ENCODE measurements at places on chromosomes 1 and 21. TPM values are rescaled to one million over a fixed set of nuclear protein-coding genes. Genes with fewer than 3 reads are reported as not detected.

Gene ALX3
- not detected for total RNA-seq

Gene TEX38
- not detected for total RNA-seq

Gene FMO5
- 0.57 TPM for total RNA-seq

Gene AMPD2
- total RNA-seq, result 85.8 TPM

Gene OR6F1
- not detected for total RNA-seq

Gene HSD3B2
- 1.2 TPM for total RNA-seq

Gene ADAMTSL4
- total RNA-seq, result 9.5 TPM

Gene FAM177B
- not detected for total RNA-seq

Gene LCE1A
- total RNA-seq, result not detected

Gene OR14K1
- not detected for total RNA-seq

Gene SH2D2A
- 0.69 TPM for total RNA-seq

Gene SHISAL2A
- 0.23 TPM for total RNA-seq

Gene OVAAL
- total RNA-seq, result not detected

Gene LYST
- total RNA-seq, result 75.2 TPM

Gene ZNF695
- total RNA-seq, result 14.7 TPM

Gene CXADR
- 24.7 TPM for total RNA-seq

Gene RGS7
- 0.10 TPM for total RNA-seq

Gene C4BPA
- 0.26 TPM for total RNA-seq

Gene ANKRD35
- total RNA-seq, result not detected

Gene TAL1
- total RNA-seq, result 0.05 TPM

Gene DNAI4
- total RNA-seq, result 7.2 TPM

Gene YOD1
- total RNA-seq, result 7.1 TPM

Gene EYA3
- 17.5 TPM for total RNA-seq

Gene NPPB
- not detected for total RNA-seq

Gene MUTYH
- 40.8 TPM for total RNA-seq

Gene B3GALT5
- 0.10 TPM for total RNA-seq

Gene LCE2B
- total RNA-seq, result not detected

Gene GNG4
- 1.1 TPM for total RNA-seq

Gene HNRNPCL2
- total RNA-seq, result not detected

Gene KIRREL1
- 145 TPM for total RNA-seq

Gene RNF186
- not detected for total RNA-seq

Gene CHRM3
- 0.13 TPM for total RNA-seq

Gene NEXN
- total RNA-seq, result 5.4 TPM

Gene AIDA
- total RNA-seq, result 73.1 TPM

Gene PRKAA2
- total RNA-seq, result 11.1 TPM
